HS-5 (cell line): ENCODE measurements at places on chromosomes 1 and 21.

DNA sequence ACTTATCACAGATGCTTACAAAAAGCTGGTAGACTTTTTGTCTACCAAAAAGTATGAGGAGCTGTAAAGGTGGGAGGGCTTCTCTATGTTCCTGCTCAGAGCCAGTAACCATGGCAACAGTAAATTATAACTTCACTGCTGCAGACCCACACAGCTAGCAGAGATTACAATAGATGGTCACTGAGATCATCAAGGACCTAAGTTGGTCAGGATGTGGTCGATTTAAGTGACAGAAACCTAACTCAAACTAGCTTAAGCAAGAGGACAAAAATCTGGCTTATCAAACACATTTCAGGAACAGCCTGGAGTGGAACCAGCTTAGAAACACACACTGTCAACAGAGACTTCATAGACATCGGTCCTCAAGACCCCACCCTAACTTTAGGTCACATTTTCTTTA is 113.4 kb upstream of the ATP1A1 start:
- no peak for DNase-seq

DNA sequence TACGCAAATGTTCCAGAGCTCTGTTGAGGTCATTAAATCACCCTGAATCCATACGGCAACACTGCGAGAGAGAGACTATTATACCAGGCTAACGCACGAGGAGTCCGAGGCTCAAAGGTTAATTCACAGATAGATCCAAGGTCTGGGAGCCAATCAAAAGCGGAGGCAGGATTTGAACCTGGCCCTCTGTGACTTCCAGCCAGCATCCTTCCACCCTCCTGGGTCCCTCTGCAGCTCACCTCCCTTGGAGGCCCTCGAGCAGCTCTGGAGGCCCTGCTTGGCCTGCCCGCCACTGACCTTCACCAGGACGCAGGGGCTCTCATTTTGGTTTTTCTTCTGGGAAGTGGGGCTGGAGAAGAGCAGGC is 42.1 kb downstream of the KIAA1614 start:
- DNase-seq: no peak

- DNase-seq: no peak
These were observed 27.5 kb upstream of the TCEA3 start for GRCh38 chr1:23452011-23452411.

- DNase-seq: no peak
These were observed 96.4 kb upstream of the HOOK1 start for GRCh38 chr1:59718064-59718988.

DNA sequence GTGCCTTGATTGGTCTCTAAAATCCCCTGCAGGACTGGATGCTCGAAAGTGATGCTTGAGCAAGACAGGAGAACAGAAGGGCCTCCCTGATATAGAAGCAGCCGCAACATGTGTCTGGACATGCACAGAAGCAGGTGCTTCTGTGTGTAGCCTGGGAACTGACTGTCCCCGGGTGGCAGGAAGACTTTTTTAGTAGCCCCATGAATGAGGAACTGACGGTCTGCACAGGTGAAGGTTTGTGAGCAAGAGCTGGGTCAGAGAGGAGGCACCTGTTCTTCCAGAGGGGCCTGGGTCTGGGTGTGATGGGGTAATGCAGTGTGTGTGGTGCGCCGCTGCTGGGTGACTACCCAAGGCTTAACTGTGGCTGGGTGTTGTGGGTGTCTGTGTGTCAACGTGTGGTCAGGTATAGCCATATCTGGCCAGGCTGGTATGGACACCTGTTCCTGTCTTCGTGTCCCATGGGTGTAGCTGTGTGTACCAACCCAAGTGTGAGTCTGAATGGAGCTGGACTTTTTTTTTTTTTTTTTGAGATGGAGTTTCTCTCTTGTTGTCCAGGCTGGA is 39.1 kb upstream of the FOXO6 start:
- DNase-seq: no peak

- no peak for DNase-seq
These were observed 366.8 kb downstream of the PTBP2 start for GRCh38 chr1:97088391-97088790.

GRCh38 chr1:225664762-225665161 is 11.8 kb upstream of the ENAH start:
- DNase-seq: no peak

GRCh38 chr1:206855859-206856258 is 9.6 kb upstream of the IL20 start:
- DNase-seq: no peak

- no peak for DNase-seq
These were observed 295.5 kb upstream of the KAZN start for GRCh38 chr1:14303011-14303410.

DNA sequence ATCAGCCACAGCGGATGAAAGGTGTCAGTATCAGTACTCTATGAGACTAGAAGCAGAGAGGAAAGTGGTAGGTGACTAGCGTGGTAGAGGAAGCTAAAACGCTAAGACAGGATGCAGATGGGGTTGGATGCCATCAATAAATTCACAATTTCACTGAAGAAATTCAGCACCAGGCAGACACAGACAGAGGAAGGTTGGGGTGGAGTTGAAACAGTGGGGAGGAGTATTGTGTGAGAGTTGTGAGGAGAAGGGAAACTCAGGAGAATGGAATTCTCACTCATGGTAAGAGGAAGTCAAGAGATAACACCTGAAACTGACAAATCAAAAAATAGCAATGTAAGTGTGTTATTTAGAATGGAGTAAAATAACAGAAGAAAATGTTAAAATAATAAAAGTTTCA is 208.5 kb upstream of the DAB1 start:
- peak; percentile 31 for DNase-seq

DNA sequence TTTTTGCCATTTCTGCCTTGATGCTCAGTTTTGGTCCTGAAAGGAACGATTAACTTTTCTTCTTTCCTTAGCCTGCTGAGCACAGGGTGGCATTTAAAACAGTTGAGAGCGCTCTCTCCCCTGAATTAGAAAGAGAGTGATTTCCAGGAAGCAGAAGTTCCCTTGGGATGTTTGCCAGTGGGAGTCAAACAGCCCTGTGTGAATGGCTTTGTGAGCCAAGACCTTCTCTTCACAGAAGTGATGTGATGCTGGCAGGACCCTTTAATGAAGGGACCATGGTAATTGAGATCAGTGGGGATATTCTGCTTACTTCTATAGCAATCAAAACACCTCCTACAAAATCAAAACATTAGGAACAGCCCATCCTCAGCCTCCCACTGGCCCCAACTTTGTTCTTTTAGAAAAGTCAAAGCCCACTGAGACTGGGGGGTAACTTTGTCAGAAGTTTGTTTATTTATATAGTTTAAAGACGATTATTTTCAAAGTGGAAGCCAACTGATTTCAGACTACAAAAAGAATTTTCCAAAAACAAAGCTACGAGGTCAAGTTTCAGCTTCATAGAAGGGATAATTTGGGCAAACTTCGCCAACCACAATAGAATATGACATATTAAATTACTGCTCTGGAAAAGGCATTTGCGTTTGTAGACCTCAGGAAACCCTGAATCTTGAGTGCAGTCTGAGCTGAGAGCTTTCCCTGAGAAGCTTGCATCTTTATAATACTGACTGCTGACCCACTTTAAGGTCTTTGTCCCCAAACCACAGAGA is 122.7 kb downstream of the GABPA start:
- DNase-seq: no peak

GRCh38 chr1:39139723-39140360 is 64.7 kb upstream of the MACF1 start:
- DNase-seq: no peak
